Mesenchymal stem cell (in vitro differentiated cells and primary cell): ENCODE measurements at places on chromosomes 3 and 15.
A peak's percentile ranks its signal among the peaks of the same experiment; 100 is the strongest.

- DNase-seq, result no peak
- H3K27ac ChIP-seq, result no peak overlapping the region
- H3K27me3 ChIP-seq, result no peaks in the 10 kb centered on the region
- H3K4me1 ChIP-seq, result peaks cover 13% of the 10 kb centered on the region
- no peak overlapping the region for H3K4me3 ChIP-seq
These were observed 33.5 kb downstream of the UPK1B start for GRCh38 chr3:119206611-119207511.

DNA sequence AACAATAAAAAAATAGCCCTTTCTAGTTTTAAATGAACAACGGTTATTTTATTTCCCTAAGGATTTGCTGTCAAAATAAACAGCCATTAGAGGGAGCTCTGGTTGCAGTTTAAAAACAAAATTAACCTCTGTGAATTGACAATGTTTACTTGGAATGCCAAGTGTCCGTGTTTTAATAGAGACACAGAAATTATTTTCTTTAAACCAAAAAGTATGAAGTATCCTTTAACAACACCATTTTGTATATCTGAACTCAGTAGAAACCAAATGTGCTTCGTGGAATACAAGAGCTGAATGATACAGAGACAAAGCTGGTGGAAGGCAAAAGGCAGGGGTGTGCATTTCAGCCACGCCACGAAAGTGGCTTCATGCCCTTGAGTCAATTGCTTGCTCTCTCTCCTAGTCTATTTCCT, 74.4 kb downstream of the MOBP start:
- H3K4me3 ChIP-seq, result no peak overlapping the region
- H3K27ac ChIP-seq, result no peak overlapping the region
- no peaks in the 10 kb centered on the region for H3K27me3 ChIP-seq
- DNase-seq, result peak; percentile 29

- peaks cover 1% of the 10 kb centered on the region for H3K4me1 ChIP-seq
- H3K4me3 ChIP-seq, result no peak overlapping the region
- no peaks in the 10 kb centered on the region for H3K27me3 ChIP-seq
- DNase-seq, result no peak
- no peak overlapping the region for H3K27ac ChIP-seq
These were observed 244.1 kb downstream of the LPP start for GRCh38 chr3:188397766-188398705.

DNA sequence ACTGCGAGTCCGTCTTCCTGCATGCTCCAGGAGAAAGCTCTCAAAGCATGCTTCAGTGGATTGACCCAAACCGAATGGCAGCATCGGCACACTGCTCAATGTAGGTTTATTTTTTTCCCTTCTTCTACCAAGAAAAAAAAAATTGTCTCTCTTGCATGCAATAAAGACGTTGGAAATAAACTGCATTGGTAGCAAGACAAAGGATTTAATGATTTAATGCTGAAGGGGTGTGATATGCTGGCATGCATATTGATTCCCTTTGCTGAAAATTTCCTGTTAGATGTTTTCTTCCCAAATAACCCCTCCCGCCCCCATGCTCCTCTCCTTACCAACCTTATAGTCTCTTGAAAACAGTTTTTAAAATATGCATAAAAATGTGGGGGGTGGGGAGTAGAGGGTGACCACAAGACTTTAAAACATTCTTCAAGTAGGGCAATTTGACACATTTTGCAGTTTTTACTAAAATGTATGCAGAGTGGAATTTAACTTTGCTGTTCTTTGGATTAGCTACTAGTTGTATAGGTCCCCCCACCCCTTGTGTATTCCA, 799 bp downstream of the RARB start:
- H3K27ac ChIP-seq, result peak overlapping the region; percentile 62
- no peaks in the 10 kb centered on the region for H3K36me3 ChIP-seq
- DNase-seq, result no peak
- peaks cover 12% of the 10 kb centered on the region for H3K4me1 ChIP-seq

DNA sequence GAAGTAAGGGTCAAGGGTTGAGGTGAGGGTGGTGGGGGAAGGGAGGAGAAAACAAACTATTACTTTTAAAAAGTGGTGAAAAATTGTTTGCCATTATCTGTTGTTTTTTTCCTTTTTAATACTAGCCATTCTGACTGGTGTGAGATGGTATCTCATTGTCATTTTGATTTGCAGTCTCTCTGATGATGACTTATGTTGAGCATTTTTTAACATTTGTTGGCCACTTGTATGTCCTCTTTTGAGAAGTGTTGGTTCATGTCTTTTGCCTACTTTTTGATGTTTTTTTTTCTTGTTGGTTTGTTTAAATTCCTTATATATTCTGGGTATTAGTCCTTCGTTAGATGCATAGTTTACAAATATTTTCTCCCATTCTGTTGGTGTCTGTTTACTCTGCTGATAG, 185.9 kb upstream of the ANKRD28 start:
- no peaks in the 10 kb centered on the region for H3K27me3 ChIP-seq
- no peak overlapping the region for H3K4me3 ChIP-seq
- H3K4me1 ChIP-seq, result peaks cover 5% of the 10 kb centered on the region
- no peak for DNase-seq
- H3K36me3 ChIP-seq, result no peaks in the 10 kb centered on the region

DNA sequence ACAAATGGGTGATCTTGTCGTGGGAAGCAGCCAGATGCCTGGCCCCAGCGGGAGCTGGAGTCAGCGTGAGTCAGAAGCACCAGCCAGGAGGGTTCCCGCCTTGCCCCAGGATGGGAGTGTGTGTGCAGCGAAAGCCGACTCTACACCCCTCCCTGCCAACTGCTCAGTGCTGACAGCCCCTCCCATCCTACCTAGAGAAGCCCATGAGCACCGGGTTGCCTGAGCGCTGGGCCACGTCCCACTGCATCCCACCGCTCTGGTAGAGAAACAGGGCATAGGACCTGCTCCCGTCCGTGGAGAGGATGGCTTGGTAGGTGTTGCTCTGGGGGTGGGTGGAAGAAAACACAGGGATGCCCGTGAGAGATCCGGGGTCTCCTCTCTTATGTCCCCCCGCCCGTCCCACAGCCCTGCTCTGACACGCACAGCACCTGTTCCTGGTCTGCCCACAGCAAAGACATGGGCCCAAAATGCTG, 42.9 kb downstream of the MUC4 start:
- H3K27ac ChIP-seq, result no peak overlapping the region
- H3K36me3 ChIP-seq, result no peaks in the 10 kb centered on the region
- H3K4me1 ChIP-seq, result peaks cover 3% of the 10 kb centered on the region
- H3K4me3 ChIP-seq, result no peak overlapping the region
- no peaks in the 10 kb centered on the region for H3K27me3 ChIP-seq

DNA sequence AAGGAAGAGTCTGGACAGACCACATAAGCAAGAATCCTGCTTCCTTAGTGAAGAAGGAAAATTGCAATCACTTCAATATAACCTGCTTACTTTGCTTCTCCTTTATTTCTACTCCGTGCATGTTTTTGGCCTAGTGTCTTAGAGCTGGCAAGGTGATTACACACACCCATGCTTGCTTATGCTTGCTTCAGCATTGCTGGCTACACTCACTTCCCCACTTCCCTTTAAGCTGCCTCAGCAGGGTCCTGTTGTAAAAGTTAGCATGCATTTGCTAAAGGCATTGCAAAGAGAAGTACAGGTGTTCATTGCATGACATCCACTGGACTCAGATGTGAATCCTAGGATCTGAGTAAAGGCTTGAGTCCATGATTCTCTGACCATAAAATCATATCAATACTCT, 47.5 kb upstream of the STT3B start:
- H3K27me3 ChIP-seq, result no peaks in the 10 kb centered on the region
- H3K4me3 ChIP-seq, result no peak overlapping the region
- no peak for DNase-seq
- H3K36me3 ChIP-seq, result no peaks in the 10 kb centered on the region

DNA sequence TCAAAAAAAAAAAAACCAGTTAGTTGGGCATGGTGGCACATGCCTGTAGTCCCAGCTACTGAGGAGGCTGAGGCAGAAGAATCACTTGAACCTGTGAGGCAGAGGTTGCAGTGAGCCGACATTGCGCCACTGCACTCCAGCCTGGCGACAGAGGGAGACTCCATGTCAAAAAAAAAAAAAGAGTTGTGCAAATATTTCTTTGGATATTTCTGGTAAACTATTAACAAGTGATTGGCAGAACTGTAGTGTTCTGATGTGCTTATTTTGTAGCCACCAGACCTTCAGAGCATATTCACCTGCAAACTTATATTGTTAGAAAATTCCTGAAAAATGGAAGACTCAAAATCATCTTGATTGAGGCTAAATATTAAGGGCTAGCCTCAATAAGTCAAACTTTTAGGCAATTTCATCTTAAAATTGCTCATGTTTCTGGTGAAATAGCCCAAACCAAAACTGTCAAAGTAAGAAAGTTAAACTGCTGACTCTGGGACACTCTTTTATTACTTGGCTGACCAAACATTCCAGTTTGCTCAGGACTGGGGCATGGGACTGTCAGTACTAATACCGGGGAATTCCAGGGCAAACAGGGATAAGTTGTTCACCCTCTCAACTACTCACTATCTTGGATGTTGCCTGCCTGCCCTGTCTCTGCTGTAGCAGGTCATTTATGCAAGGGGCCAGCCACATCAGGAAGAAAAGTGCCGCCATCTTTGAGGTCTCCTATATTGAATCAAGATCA, 37.0 kb downstream of the ABHD2 start:
- no peaks in the 10 kb centered on the region for H3K27me3 ChIP-seq
- no peak for DNase-seq
- H3K27ac ChIP-seq, result no peak overlapping the region
- no peak overlapping the region for H3K4me3 ChIP-seq
- peaks cover 7% of the 10 kb centered on the region for H3K4me1 ChIP-seq

GRCh38 chr3:67686069-67686468, 31.7 kb upstream of the SUCLG2 start:
- H3K36me3 ChIP-seq, result no peaks in the 10 kb centered on the region
- H3K27me3 ChIP-seq, result no peaks in the 10 kb centered on the region
- no peak for DNase-seq
- H3K4me1 ChIP-seq, result no peaks in the 10 kb centered on the region

DNA sequence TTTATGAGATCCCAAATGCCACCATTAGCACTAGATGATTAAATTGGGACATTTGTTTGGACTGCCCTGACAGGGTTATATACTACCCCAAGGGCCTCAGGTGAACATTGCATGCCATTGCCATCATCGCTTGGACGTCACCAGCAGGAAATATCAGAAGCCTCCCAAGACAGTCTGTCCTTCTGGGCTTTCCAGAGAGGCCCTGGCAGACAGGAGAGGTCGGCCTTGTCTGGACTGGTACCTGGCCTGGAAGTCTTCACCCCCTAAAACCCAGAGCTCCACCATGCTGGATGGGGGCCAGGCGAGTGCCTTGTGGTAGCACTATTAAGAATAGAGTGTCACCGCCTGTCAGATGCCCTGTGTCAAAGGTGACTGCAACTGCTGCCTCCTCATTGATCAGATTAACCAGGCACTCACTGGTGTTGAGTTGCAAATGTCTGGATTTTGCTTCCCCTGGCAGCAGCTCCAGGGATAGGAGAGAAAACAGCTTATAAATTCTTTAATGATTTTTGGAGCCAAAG, 324.1 kb upstream of the RASGRP1 start:
- H3K4me1 ChIP-seq, result peaks cover 8% of the 10 kb centered on the region
- no peak for DNase-seq
- H3K36me3 ChIP-seq, result no peaks in the 10 kb centered on the region
- H3K4me3 ChIP-seq, result no peak overlapping the region
- H3K27me3 ChIP-seq, result no peaks in the 10 kb centered on the region

DNA sequence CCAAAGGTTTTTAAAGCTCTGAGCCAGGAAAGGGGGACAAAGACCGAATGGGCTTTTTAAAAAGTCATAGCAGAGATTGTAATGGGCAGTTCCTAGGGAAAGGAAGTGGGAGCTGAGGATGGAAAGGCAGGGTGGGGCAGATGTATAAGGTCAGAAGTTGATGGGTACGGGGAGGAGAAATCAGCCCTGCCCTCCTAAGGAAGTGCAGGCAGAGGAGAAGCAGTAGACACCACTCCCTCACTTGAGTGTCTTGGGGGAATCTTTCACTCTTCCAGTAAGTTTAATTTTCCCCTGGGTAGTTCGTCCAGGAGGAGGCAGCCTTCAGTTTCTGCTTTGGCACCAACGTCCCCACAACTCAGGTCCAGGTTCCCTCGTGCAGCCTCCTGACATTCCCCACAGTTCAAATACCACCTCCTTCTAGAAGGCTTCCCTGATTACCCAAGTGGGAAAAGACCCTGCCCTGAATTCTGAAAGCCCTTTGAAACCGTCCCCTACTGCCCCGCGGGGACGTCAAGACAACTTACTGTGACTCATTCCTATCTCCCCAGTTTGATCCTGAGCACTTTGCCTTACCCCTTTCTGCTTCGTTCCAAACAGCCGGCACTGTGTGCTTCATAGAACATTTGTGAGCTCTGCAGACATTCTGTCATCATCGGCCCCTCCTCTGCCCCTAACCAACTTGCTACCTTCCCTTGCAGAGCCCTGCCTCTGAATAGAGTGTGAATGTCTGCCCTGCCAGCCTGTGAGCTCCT, 14.3 kb upstream of the SRP14 start:
- no peaks in the 10 kb centered on the region for H3K27me3 ChIP-seq
- peaks cover 58% of the 10 kb centered on the region for H3K4me1 ChIP-seq
- H3K27ac ChIP-seq, result peak overlapping the region; percentile 49
- no peak for DNase-seq
- H3K36me3 ChIP-seq, result no peaks in the 10 kb centered on the region

GRCh38 chr15:89131731-89132130, 43.5 kb downstream of the ABHD2 start:
- H3K36me3 ChIP-seq, result peaks cover 71% of the 10 kb centered on the region
- H3K4me1 ChIP-seq, result peaks cover 4% of the 10 kb centered on the region
- H3K27me3 ChIP-seq, result no peaks in the 10 kb centered on the region
- no peak overlapping the region for H3K27ac ChIP-seq
- no peak overlapping the region for H3K4me3 ChIP-seq

DNA sequence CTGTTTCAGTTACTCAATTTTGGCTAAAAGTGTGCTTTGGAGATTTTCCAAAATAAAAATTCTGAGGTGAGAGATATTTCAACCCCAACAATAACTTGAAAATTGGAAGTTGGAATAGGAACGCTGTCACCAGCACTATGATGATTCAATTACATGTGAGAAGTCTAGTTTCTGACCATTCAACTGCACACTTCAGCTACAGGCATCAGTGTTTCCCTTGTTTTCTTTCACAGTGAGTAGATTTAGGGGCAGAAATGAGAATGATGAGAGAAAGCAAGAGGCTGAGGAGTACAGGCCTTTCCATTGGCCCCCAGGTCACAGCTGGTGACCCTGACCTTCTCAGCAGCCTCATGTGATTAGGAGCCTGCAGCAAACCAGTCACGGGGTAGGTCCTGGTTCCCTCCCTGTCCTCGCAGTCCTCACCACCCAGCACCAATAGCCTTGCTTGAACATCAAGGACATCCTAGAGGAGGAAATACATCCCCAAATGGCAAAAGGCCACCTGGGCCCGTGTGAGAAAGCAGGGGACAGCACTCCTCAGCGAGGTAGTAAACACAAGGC, 10.0 kb upstream of the FILIP1L start:
- H3K27me3 ChIP-seq, result no peaks in the 10 kb centered on the region
- H3K36me3 ChIP-seq, result peaks cover 2% of the 10 kb centered on the region
- no peak overlapping the region for H3K27ac ChIP-seq
- no peak overlapping the region for H3K4me3 ChIP-seq
- no peak for DNase-seq
- no peaks in the 10 kb centered on the region for H3K4me1 ChIP-seq
